ENCODE measurements at places on chromosomes 7 and 10.

DNA sequence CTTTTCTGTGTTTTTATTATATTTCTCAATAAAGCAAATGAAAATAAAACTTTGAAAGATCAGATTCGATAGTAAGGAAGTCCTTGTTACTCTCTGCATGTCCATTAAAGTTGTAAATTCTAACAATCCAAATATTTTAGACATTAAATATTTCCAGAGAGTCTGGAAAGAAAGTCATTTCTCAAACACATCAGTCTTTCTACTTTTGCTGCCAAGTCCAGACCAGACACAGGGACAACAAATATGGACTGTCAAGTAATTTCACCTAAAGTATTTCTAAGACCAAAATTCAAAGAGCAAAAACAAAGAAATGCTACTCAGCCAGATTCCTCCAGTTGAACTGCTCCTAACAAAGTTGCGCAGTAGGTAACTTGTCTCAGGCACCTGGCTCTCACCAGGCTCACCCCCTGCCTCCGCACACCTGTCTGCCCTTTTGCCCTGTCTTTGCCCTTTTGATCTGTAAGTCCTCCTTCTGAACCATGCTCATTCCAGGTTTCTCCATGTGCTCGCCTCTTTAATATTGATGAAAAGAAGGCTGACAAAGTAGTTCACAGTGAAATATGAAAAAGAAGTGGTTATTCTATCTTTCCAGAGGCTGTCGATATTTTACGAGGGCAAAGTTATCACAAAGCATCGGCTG is 300.5 kb downstream of the C7orf25 start:
- no peak for DNase-seq

- DNase-seq: no peak
Measured at GRCh38 chr7:115043605-115044004, 121.7 kb downstream of the MDFIC start.

- DNase-seq: no peak
Measured at GRCh38 chr7:12728192-12728538, 40.7 kb downstream of the ARL4A start.

DNA sequence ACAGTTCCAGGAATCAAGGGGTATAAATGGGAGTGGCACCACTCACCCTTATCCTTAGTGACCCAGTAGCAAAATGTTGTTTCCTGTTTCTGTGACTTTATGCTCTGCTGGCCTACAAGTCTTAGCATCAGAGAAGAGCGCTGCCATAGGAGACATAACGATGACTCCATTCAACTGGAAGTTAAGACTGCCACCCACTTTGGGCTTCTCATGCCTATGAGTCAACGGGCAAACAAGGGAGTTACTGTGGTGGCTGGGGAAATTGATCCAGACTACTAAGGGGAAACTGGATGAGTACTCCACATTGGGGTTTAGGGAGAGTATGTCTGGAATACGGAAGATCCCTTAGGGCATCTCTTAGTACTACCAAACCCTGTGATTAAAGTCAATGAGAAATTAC is 40.6 kb upstream of the PIK3CG start:
- no peak for DNase-seq

GRCh38 chr7:138527746-138528223 is 67.7 kb downstream of the TRIM24 start:
- no peak for DNase-seq

GRCh38 chr7:25659841-25660240 is 431.6 kb upstream of the NPVF start:
- DNase-seq: no peak

GRCh38 chr10:17001297-17001744 is 128.3 kb downstream of the CUBN start:
- DNase-seq: no peak

DNA sequence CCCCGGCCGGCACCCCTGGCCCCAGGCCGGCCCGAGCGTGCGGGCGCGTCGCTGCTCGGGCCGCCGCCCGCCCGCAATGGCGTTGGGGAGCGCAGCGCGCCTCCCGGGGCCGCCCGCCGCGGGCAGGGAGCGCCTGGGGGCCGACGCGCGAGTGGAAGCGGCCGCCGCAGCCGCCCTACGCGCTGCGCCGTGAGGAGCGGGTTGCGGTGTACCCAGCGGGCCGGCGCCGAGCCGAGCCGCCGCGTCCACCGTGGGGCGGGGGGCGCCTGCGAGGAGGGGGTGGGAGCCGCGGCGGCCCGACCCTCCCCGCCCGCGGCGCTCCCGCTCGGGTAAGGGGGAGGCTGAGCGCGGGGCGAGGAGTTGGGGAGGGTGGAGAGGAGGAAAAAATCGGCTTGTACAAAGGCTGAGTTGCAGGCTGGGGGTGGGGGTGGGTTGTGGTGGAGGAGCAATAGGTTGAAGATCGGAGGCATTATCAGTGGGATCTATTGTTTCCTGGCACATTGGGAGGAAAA is 473 bp downstream of the PPP1R9A start:
- DNase-seq: no peak

DNA sequence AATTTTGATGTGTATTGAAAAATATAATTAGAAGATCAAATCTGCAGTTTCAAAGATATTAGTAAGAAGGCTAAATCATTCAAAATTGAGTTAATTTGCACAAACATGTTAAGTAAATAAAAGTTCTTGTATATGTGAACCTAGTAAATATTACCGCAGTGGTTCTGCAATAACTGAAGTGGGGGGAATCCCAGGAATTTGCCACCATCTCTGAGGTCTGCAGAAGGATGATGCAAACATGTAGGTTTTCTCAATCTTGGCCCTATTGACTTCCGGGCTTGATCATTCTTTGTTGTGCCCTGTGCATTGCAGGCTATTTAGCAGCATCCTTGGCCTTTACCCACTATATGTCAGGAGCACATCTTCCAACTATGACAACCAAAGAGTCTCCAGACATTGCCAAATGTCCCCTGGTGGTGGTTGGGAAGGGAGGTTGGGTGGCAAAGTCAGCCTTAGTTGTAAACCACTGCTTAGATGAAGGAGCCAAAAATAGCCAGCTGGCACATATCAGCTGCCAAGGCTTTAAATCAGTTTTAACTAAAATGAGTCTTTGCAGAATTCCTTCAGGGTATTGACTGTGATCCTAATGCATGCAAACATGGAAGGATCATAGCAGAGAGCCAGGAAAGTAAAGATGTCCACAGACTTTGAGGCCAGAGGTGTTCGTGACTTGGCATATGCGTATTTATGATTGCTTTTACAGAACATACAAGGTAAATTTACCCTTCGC is 146.3 kb downstream of the TRIL start:
- DNase-seq: no peak

DNA sequence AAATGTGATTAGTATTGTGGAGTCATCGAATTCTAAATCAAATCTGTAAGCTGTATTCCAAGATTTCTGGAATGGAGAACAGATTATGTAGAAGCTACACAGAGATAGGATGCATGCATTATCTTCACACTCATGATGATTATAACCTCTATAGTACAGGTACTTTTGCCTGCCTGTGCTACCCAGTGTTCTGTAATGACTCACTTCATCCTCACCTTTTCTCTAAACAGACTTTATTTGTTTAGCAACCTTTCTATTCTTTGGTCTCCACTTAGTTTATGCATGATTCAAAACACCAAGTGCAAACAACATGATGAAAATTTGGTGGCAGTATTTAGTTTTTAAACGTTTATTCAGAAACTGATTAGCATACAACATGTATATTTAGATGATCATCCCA is 68.4 kb upstream of the PRPS1L1 start:
- DNase-seq: no peak

GRCh38 chr10:86647773-86648703 is 6.3 kb upstream of the OPN4 start:
- DNase-seq: no peak

DNA sequence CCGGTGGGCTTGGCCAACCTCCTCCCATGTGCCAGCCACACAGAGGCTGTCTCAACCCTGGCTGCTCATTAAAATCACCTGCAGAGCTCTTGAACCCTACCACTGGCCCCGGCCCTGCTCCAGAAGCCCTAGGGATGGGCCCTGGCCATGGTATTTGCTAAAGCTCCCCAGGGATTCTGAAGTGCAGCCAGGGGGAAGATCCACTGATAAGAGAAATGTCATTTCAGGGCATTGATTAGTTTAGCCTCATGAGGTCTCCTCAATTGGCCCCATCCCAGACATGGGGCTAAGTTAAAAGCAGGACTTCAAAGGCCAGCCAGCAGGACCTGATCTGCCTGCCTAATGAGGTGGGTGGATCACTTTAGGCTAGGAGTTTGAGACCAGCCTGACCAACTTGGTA is 65.2 kb downstream of the ABRAXAS2 start:
- DNase-seq: no peak

GRCh38 chr10:92692080-92692671 is 2.4 kb downstream of the HHEX start:
- DNase-seq: no peak

GRCh38 chr10:121800146-121800545 is 127.7 kb downstream of the ATE1 start:
- no peak for DNase-seq

DNA sequence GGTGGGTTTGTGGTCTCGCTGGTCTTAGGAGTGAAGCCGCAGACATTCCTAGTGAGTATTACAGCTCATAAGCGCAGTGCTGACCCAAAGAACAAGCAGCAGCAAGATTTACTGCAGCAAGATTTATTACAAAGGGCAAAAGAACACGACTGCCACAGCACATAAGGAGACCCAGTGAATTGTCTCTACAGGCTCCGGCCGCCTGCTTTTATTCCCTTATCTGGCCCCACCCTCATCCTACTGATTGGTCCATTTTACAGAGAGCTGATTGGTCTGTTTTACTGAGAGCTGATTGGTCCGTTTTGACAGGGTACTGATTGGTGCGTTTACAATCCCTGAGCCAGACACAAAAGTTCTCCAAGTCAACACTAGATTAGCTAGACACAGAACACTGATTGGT is 82.1 kb downstream of the VIPR2 start:
- DNase-seq: no peak

DNA sequence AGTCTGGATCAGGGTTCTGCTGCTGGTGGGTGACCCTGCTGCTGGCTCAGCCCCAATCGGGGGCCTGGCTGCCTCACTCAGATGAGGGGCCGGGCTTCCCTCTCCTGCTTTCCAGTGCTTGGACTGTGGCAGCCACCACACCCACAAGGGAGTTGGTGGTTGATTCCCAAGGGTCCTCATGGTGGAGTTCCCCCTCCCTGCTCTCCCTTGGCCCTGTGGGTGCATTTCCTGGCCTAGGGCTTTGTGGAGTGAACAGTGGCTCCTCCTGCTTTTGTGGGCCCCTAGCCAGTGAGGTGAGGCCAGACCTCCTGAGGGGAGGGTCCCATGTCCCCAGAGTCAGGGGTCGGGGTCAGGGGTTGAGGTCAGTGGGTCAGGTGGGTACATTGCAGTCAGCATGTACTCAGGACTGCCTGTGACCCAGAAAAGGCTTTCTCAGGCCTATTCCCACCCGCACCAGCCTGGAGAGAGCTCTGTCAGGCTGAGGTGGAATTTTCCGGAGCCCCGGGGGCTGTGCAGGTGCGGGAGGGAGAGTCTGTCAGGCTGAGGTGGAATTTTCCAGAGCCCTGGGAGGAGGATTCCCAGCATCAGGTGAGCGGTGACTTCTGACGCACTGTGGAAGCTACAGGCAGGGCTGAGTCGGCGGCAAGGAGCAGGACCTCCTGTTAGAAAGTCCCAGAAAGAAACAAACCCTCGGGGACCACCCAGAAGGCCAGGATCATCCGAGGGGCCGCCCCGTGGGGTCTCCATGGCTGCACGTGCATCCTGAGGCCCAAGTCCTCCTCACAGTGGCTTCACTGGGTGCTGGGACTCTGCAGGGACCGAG is 94.4 kb upstream of the INSIG1 start:
- DNase-seq: no peak

- DNase-seq: no peak
Measured at GRCh38 chr10:34449836-34450235, 365.3 kb downstream of the PARD3 start.

DNA sequence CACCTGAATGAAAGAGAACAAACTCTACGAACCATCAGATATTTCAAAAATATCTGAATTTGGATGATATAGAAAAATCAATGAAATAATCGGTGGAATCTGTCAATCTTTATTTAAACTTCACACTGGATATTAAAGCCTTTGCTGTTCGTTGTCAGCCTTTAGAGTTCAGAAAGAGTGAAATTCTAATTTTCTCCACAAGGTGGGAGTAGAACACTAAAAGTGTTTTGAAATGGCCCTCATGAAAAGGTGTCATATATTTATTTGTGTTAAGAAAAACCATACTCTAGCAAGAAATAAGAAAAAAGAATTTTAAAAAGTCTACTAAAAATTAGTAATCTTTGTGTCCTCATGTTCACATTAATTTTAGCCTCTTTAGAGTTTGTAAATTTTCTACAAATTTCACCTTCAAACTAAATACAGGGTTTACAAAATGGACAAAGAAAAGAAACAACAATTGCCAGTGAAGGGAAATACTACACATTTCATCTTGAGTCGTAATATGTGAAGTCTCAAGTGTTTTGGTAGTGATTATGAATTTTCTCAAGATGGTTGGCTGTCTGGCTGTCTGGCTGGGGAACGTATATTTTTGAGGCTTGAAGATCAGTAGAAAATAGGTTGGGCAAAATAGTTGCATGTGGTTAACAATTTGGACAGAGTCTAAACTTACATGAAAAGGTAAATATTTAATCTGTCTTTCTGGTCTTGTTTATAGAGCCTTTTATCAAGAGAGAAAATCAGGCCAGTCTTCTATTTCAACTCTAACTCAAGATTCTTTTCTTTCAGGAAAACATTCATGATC is 43.7 kb downstream of the DNAJB9 start:
- DNase-seq: no peak

DNA sequence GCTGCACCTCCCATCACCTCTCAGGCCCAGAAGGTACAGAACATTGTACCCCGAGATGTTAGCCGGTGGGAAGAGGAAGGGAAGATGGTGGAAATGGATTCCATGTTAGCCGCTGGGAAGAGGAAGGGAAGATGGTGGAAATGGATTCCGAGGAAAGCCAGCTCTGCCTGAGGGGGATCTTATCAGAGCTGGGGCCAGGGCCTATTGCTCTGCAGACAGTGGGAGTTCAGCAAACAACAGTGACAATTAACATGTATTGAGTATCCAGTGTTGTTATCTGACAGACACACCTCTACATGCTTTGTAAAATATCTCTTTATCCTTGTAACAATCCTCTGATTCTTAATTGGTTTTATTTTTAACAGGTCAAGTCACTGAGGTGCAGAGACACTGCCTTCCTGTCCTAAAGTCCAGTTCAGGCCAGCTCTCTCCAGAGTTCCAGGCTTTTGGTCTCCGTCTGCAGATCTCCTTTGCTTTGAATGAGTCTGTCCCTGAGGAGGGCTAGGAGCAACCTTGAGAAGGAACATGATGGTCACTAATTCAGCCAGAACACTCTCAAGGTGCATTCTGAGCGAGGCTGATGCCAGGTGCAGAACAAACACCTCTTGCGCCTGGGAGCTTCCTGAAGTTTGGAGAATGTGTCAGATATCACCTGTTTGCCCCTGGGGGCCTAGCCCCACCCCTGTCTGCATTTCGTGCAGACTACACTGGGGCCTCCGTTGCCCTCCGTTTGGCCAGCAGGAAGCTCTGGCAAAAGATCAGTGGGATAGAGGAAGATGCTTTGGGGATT is 82.4 kb upstream of the PODXL start:
- no peak for DNase-seq

GRCh38 chr10:129626309-129626708 is 159.3 kb downstream of the MGMT start:
- DNase-seq: no peak

All from SHP77 (cell line).